ENCODE measurements at places on chromosomes 7 and 10. TPM values are rescaled to one million over a fixed set of nuclear protein-coding genes. Genes with fewer than 3 reads are reported as not detected.
A peak's percentile ranks its signal among the peaks of the same experiment; 100 is the strongest.

Gene TUBAL3
- 0.98 TPM for total RNA-seq

Gene RBP4
- total RNA-seq: 2.4 TPM

Gene SAMD9
- 5.3 TPM for total RNA-seq

Gene CPA2
- 1.5 TPM for total RNA-seq

Gene CACUL1
- 67.5 TPM for total RNA-seq

Gene FAM180A
- total RNA-seq: 0.59 TPM

Gene CREB5
- total RNA-seq: 0.49 TPM

Gene SLIT1
- total RNA-seq: 0.42 TPM

Gene TMEM178B
- total RNA-seq: 0.02 TPM

Gene METTL27
- 30.4 TPM for total RNA-seq

DNA sequence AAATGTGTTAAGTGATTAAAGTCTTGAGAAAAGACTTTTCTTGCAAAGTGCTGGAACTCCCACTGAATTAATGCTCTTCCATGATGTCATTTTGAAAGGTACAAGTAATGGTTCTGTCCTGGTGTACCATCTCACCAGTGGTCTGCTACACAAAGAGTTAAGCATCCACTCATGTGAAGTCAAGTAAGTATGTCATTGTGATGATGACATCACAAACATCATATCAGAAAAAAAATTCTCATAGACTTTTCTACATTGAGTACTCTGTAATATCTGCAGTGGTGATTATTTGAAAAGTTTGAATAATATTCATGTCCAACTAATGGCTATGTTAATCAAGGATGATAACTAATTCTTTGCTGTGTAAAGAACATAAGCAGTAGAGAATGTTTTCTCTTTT, 22.6 kb downstream of the WDR11 start:
- DNase-seq: no peak
- H3K36me3 ChIP-seq: peaks cover 11% of the 10 kb centered on the region
- H3K4me3 ChIP-seq: no peak overlapping the region
- H3K4me1 ChIP-seq: no peaks in the 10 kb centered on the region
- H3K27me3 ChIP-seq: no peaks in the 10 kb centered on the region

DNA sequence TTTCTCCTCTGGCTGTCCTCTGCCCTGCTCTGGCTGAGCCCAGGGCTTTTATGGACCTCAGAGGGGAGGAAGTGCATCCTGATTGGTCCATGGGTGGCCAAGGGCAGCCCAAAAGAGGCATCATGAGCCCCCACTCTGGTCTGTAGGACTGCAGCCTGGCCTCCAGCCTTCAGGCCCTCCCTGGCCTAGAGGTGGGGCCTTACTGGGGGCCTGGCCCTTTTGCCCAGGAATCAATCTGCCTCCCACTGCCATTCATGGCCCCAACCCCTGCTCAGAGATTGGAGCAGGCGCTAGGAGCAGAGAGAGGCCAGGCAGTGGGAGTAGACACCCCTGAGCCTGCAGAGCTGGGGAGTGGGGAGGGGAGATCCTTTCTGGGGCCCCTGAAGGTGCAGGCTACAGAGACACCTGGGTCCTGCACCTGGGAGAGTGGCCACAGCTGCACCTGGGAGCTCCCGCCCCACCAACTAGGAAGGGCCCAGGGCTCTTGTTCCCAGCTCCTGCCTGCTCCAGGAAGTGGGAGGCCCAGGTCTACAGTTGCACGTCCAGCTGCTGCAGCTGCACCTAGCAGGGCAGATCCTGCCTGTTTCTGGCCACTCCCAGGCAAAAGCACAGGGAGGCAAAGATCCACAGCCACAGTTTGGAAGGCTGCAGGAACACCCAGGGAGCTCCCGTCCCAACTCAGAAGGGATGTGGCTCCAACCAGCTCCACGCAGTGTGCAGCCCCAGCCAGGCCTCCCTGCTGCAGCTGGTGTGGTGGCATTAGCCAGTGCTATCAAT, 6.4 kb upstream of the DYNC2I1 start:
- no peaks in the 10 kb centered on the region for H3K36me3 ChIP-seq
- no peaks in the 10 kb centered on the region for H3K27me3 ChIP-seq
- H3K27ac ChIP-seq: no peak overlapping the region
- no peak for DNase-seq
- no peak overlapping the region for H3K4me3 ChIP-seq

GRCh38 chr7:117212969-117213877, 109.6 kb downstream of the WNT2 start:
- no peak overlapping the region for H3K27ac ChIP-seq
- no peaks in the 10 kb centered on the region for H3K36me3 ChIP-seq
- H3K27me3 ChIP-seq: no peaks in the 10 kb centered on the region
- no peaks in the 10 kb centered on the region for H3K4me1 ChIP-seq
- no peak overlapping the region for H3K4me3 ChIP-seq

DNA sequence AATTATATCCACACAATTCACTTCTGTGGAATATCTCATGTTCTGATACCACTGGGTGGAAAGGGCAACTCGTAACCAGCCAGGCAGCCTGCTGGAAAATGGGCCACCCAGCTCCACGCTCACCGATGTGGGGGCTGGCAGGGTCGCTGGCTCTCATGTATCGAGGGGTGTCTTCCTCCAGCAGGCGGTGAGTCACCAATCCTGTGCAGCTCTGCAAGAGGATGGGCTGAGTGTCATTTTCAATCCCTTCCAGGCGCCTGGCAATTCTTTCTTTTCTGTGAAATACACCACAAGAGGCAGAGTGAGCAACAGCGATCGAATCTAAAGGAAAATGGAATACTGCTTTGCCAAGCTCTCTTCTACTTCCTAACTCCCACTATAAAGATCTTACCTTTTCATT, 80.1 kb downstream of the SVIL start:
- no peaks in the 10 kb centered on the region for H3K4me1 ChIP-seq
- peaks cover 5% of the 10 kb centered on the region for H3K36me3 ChIP-seq
- H3K4me3 ChIP-seq: no peak overlapping the region

GRCh38 chr7:114857605-114858004, 64.3 kb upstream of the MDFIC start:
- no peaks in the 10 kb centered on the region for H3K27me3 ChIP-seq
- H3K4me1 ChIP-seq: peaks cover 2% of the 10 kb centered on the region
- no peak overlapping the region for H3K4me3 ChIP-seq
- no peak for DNase-seq
- H3K27ac ChIP-seq: no peak overlapping the region

- peak overlapping the region; percentile 51 for H3K4me3 ChIP-seq
- H3K27ac ChIP-seq: peak overlapping the region; percentile 95
- H3K36me3 ChIP-seq: no peaks in the 10 kb centered on the region
- no peaks in the 10 kb centered on the region for H3K27me3 ChIP-seq
- H3K4me1 ChIP-seq: peaks cover 40% of the 10 kb centered on the region
These were observed 14.8 kb downstream of the ADAM8 start for GRCh38 chr10:133261726-133262325.

- peaks cover 4% of the 10 kb centered on the region for H3K4me1 ChIP-seq
- no peaks in the 10 kb centered on the region for H3K27me3 ChIP-seq
- H3K4me3 ChIP-seq: no peak overlapping the region
- no peaks in the 10 kb centered on the region for H3K36me3 ChIP-seq
These were observed 15.3 kb downstream of the SFRP4 start for GRCh38 chr7:37901236-37901827.

DNA sequence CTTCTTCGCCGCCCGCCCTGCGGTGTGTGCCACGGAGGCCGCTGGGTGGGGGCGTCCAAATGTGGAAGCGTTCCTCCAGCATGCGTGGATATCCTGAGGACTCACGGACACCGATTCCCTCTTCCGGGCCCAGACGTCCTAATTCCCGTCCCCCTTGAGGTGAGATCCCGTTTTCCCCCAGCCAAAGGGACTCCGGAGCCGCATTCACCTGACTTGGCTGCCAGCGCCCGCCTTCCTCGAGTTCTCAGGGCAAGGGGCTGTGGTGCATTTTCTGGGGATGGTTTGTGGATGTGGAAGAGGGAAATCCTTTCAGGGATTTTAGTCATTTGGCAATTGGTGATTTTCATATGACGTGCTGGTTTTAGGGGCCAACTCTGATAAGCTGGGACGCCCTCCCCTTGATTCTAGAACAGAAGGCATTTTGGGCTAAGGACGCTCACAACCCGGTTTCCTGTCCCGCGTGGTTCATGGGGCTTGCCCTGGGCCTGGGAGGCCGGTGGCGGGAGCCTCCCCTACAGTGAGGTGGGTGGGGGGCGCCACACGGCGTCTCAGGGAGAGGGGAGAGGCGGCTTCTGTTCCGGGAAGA, 165.4 kb downstream of the ACTR3B start:
- H3K36me3 ChIP-seq: no peaks in the 10 kb centered on the region
- H3K27ac ChIP-seq: no peak overlapping the region
- H3K4me3 ChIP-seq: no peak overlapping the region
- no peak for DNase-seq

GRCh38 chr7:125506331-125506730, 576.7 kb upstream of the POT1 start:
- no peak for DNase-seq
- no peaks in the 10 kb centered on the region for H3K27me3 ChIP-seq
- no peak overlapping the region for H3K4me3 ChIP-seq
- no peaks in the 10 kb centered on the region for H3K36me3 ChIP-seq
- H3K27ac ChIP-seq: no peak overlapping the region
- H3K4me1 ChIP-seq: no peaks in the 10 kb centered on the region

GRCh38 chr10:124175701-124176348, 82.4 kb upstream of the CHST15 start:
- no peaks in the 10 kb centered on the region for H3K36me3 ChIP-seq
- H3K27me3 ChIP-seq: no peaks in the 10 kb centered on the region
- no peak for DNase-seq
- no peaks in the 10 kb centered on the region for H3K4me1 ChIP-seq

GRCh38 chr7:22248111-22248809, 108.7 kb downstream of the RAPGEF5 start:
- no peak overlapping the region for H3K4me3 ChIP-seq
- DNase-seq: no peak
- H3K4me1 ChIP-seq: no peaks in the 10 kb centered on the region
- no peaks in the 10 kb centered on the region for H3K36me3 ChIP-seq
- H3K27ac ChIP-seq: no peak overlapping the region
- no peaks in the 10 kb centered on the region for H3K27me3 ChIP-seq

DNA sequence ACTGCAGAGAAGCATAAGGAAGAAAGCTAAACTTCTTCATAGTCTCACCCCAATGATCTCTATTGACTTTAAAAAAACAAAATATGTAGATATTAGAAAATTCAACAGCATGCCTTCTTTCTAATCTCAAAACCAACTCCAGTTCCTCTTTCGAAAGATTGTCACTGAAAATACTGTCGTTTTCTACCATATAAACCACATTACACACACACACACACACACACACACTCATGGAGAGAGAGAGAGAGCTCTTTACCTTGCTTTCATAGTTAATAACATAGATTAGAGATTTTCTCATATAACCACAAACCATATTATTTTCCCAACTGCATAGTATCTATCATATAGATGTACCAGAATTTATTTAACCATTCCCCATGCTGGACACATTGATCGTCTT, 296.2 kb upstream of the MGMT start:
- no peak overlapping the region for H3K27ac ChIP-seq
- no peak overlapping the region for H3K4me3 ChIP-seq

- DNase-seq: no peak
- no peaks in the 10 kb centered on the region for H3K36me3 ChIP-seq
- H3K27me3 ChIP-seq: no peaks in the 10 kb centered on the region
- H3K4me3 ChIP-seq: no peak within 1 kb of the TSS
- no peaks in the 10 kb centered on the region for H3K4me1 ChIP-seq
These were observed at the start of gene ANKRD30A for GRCh38 chr10:37125191-37125732. TSS of gene ANKRD30A (plus strand) at chr10:37125598. CDS start at chr10:37125788, 190 bp downstream.

DNA sequence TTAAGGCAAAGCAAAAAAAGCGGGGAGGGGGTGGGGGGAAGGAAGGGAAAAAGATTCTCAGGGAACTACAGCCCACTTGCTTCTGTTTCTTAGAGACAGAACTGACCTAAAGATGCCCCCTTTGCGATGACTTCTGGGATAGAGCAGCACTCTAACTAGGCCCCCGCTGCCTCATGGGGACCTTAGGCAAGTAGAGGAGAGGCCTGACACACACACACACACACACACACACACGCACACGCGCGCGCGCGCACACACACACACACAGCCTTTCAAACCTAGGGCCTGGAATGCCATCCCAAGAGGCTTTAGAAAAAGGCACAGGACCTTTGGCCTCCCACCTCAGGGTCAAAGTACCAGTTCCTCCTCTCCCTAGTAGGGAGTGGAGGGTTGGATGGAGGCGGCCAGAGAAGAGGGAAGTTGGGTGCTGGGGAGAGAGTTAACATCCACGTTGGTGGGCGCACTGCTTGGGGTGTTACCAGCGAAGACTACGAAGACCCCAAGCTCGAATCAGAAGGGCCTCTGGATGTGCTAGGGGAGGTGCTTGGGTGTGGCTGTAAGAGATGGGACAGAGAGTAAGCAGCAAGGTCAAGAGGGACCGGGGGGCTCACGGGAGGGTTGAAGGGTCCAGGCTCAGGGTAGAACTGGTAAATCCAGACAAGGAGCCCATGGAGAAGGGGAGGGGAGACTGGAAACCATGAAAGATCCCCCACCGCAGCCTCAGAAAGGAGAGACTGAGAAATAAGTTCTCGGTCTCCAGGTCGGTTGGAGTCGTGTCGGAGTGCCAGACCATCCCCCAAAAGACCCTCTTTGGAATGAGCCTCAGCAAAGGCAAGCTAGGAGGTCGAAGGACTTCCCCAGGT, 1.2 kb upstream of the COL1A2 start:
- DNase-seq: no peak
- no peaks in the 10 kb centered on the region for H3K36me3 ChIP-seq
- no peak overlapping the region for H3K4me3 ChIP-seq
- no peaks in the 10 kb centered on the region for H3K27me3 ChIP-seq
- H3K4me1 ChIP-seq: no peaks in the 10 kb centered on the region
- H3K27ac ChIP-seq: no peak overlapping the region

- H3K36me3 ChIP-seq: no peaks in the 10 kb centered on the region
- H3K4me1 ChIP-seq: no peaks in the 10 kb centered on the region
- no peak within 1 kb of the TSS for H3K27ac ChIP-seq
These were observed at the start of gene HK1 for GRCh38 chr10:69278446-69278963. TSS of gene HK1 (plus strand) at chr10:69278496.

DNA sequence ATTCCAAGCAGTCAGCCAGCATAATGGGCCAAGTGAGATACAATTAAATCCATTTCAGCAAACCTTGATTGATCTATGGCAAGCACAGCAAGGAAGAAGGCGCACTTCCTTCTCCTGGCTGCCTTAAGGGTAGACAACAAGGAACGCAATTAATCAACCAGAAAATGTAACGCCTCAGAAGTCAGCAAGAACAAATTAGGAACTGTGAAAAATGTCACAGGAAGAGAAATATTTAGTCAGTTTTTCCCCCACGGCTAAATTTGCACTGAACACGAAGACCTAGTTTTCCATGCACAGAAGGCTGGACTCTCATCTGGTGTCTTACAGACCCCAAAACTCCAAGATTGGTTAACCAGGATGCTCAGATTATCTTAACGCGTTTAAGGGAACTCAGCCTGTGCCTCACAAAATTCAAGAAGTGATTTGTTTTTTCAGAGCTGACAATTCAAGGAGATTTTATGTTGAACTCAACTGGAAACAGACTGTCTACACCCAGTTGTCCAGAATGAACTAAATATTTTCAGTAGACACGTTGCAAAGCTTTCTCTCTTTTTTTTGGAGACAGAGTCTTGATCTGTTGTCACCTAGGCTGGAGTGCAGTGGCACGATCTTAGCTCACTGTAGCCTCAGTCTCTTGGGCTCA, 14.2 kb downstream of the SNX8 start:
- peaks cover 3% of the 10 kb centered on the region for H3K4me1 ChIP-seq
- H3K27ac ChIP-seq: no peak overlapping the region
- H3K36me3 ChIP-seq: no peaks in the 10 kb centered on the region
- no peak for DNase-seq
- no peak overlapping the region for H3K4me3 ChIP-seq
- no peaks in the 10 kb centered on the region for H3K27me3 ChIP-seq

GRCh38 chr7:22613496-22613895, 113.5 kb upstream of the IL6 start:
- H3K27me3 ChIP-seq: no peaks in the 10 kb centered on the region
- H3K4me3 ChIP-seq: no peak overlapping the region
- no peak for DNase-seq
- no peaks in the 10 kb centered on the region for H3K4me1 ChIP-seq

- H3K4me3 ChIP-seq: no peak overlapping the region
- H3K4me1 ChIP-seq: no peaks in the 10 kb centered on the region
- H3K27me3 ChIP-seq: peaks cover 25% of the 10 kb centered on the region
- no peak overlapping the region for H3K27ac ChIP-seq
These were observed 19.6 kb downstream of the ASAH2 start for GRCh38 chr10:50231515-50232260.
